ENCODE measurements at places on chromosomes 3 and 15.

GRCh38 chr15:67863442-67863987 is 23.7 kb upstream of the RNU6-1 start:
- peak; percentile 83 for DNase-seq

DNA sequence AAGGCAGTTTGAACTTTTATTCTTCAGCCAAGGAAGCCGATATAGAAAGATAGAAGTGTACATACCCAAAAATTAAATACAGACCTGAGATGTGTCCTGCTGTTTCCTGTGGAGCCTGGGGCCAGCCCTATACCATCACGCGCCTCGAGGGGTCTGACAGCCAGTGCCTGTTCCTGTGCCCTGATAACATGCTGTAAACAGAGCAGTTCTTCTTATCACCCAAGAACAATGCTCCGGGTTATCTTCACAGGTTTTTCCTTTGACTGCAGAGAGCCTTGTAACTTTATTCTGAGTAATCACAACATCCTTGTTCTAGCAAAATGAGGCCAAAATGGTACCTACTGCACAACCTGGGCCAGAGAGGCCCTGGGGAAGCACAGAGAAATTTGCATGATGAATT is 289.7 kb upstream of the CHRM5 start:
- DNase-seq = no peak

GRCh38 chr3:15796771-15797641 is 773 bp downstream of the ANKRD28 start:
- DNase-seq = no peak

DNA sequence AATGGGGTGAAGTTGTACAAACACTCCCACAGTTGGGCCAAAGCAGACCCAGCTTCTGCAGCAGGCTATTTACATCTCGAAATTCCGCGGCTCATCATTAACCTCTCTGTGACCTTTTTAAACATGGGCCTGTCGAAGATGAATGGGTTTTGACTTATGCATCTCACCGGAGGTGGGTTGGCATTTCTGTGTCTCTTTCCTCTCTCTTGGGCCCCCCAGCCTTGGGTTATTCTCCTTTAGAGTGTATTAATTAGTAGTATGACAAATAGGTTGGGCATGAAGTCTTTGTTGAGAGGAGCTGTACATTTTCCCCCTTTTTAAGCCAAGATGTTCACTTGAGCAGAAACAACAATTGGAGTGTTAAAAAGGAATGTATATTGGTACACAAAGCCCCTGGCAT is 9.8 kb downstream of the SMAD6 start:
- DNase-seq = no peak

DNA sequence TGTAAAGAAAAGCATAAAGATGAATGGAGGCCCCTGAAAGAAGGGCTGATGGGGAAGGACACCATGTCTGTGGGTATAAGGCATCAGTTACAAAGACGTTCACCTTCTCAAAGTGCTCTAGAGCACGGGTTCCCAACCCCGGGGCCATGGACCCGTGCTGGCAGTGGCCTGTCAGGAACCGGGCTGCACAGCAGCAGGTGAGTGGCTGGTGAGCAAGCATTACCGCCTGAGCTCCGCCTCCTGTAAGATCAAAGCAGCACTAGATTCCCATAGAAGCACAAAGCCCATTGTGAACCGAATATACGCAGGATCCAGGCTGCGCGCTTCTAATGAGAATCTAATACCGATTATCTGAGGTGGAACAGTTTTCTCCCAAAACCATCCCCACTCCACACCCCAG is 25.7 kb downstream of the MYO1E start:
- DNase-seq = no peak

DNA sequence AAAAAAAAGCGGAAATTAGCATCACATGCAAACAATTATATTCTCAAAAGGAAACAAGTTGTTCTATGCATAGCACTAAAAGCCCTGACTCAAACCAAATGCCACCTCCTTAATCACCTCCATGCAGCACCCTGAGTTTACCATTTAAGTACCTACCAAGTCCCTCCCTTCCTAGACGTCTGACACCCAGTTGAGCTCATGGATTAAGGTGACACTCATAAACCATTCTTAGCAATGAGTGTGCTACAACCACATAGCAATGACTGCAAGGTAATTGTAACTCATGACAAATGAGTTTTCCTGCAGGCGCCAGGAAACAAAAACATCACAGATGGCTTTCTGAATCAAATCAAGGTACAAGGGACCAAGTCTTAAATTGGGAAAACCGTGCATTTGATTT is 32.0 kb downstream of the WWTR1 start:
- DNase-seq = no peak

All from heart right ventricle (tissue), 16 donors.